ENCODE measurements at places on chromosomes 1 and 21. TPM values are rescaled to one million over a fixed set of nuclear protein-coding genes. Genes with fewer than 3 reads are reported as not detected.

PPIAL4G gene
- not detected for total RNA-seq

LENEP gene
- 0.42 TPM for total RNA-seq

DNA sequence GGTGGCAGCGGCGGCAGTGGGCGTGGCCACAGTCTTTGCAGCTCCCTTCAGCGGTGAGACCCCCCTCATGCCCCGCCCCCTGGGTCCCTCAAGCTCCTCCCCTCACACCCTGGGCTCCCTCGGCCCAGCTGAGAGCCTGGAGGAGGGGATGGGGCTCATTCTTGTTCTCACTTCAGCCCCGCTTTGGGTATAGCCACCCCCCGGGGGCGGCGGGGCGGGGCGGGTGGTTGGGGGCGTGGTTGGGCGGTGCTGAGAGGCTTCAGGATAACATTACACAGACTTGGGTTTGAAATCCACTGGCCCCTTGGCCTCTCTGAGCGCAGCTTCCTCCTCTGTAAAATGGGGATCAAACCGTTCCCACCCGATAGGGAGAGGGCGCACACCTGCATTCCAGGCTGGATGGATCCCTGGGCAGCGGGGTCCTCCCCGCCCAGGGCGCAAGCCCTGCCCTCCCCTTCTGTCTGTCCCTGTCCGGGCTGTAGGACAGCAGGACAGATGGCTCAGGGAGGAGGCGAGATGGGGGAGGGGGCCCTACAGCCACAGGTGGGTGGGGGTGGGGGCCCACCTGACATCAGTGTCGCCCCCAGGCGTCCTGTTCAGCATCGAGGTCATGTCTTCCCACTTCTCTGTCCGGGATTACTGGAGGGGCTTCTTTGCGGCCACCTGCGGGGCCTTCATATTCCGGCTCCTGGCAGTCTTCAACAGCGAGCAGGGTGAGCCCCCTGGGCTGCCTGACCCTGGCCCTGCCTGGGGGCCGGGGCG, 5.1 kb downstream of the CLCNKA start:
- DNase-seq: no peak

DNA sequence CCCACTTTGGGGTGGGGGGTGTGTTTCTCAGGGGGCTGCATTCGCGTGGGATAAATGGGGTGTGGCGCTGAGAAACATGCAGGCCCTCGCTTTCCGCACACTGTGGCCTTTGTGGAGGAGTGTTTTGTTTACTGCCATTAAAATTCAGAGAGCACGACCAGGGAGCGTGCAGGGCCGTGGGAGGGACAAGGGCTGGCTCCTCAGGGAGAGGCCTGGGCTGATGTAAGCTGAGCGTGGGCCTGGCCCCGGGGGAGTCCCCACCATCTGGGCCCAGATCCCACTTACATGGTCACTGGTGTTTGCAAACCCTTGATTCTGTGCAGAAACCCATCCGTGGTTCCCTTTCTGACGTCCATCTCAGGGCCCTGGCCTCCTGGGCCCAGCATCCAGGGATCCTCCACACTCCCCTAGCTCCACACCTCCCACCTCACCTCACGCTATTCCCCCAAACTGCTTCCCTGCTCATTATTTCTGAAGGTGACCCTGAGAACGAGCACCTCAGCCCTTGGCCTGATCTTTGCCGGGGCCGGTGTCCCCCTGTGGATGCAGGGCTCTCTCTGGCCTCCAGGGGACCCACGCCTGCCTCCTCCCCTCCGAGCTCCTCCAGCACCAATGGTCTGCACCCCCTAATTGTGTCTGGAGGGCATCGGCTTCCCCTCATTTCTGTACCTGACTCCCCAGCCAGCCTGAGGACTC, 92.5 kb upstream of the SIM2 start:
- DNase-seq: no peak

GRCh38 chr1:43879414-43879813, 54.2 kb upstream of the ARTN start:
- no peak for DNase-seq

DNA sequence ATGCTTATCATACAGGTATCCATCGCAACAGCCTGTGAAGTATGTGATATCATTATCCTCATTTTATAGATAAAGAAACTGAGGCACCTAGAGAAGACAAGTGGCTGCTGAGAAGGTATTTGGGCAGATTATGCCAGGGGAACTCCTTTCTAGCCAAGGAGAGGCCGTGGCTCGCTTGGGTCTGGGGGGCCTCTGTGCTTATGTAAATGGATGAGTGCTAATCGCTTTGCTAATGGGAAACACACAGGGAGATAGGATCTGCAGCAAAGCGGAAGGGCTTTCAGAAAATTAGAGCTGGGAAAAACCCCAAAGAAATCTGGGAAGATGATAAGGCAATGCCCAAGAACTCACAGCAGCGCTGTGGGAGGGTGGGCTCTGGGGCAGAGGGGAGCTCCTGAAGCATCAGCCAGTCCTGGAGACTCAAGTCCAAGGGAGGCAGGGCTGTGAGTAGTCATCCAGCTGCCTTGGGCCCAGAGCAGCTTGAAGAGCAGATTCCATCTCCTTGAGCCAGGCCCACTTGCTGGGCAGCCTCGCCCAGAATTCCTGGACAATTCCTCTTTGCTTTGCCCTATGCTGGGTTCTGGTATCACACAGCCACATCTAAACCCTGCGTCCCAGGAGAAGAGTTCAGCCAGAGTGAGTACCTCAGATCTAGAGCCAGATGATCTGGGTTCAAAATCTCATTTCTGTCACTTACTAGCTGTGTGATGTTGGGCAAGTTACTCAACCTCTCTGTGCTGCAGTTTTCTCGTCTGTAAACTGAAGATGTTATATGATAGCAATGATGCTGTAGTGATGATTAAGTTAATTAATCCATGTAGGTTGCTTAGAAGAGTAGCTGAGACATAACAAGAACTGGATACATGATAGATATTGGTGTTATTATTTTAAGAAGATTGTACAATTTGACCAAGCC, 36.7 kb downstream of the FOXD2 start:
- no peak for DNase-seq

SPRR2G gene
- total RNA-seq: not detected

AIM2 gene
- total RNA-seq: not detected

- DNase-seq: no peak
Observed at GRCh38 chr1:228064296-228064695, 18.2 kb upstream of the ARF1 start.

- no peak for DNase-seq
Observed at GRCh38 chr1:50979937-50980336, 9.9 kb downstream of the CDKN2C start.

DNA sequence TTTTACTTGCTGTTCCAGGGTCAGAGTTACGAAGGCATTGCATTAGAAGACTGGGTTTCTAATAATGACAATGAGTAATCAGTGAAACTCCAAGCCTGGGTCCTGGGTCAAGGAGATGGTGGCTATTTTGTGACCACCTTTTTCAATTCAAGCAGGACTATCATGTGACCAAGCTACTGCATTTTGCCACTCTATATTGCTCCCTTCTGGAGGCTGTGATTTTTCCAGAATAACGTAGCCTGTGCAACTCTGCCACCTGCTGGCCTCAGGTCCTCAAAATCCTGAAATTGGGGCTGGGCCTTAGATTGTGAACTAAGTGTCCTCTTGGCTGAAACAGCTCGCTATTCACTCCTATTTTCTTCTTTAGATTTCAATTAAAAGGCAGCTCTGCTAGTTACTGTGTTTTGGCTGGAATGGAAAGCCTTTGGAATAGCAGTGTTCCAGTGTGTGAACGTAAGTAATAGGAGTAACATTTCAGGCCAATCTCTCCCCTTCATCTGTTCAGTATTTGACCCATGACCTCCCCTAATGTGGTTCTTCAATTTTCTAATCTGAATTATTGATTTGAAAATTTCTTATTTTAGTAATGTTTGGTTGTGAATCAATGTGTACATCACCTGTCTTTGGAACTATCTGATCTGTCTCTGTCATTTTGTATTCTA, 52.9 kb upstream of the CD46 start:
- peak; percentile 70 for DNase-seq

DNA sequence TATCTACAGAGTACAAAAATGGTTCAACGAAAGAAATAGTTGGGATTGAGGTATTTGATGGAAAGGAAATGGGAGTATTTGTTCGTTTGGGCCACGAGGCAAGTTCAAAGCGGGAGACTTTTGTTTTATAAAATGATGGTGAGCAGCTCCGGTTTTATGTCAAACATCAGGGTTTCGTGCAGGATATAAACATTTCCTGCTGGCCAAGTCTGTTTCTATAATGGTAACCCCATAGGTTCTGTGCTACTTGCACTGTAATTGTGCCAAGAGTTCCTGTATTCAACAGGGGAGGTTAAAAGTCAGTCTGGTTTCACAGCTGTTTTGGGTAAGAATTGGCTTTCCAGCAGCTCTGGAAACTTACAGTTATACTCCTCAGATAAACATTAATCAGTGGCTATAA, 290.3 kb upstream of the NRIP1 start:
- no peak for DNase-seq

CLCN6 gene
- total RNA-seq: 13.7 TPM

PATJ gene
- total RNA-seq: 48.8 TPM

GRCh38 chr21:45613396-45613795, 30.1 kb upstream of the PCBP3 start:
- DNase-seq: no peak

DNA sequence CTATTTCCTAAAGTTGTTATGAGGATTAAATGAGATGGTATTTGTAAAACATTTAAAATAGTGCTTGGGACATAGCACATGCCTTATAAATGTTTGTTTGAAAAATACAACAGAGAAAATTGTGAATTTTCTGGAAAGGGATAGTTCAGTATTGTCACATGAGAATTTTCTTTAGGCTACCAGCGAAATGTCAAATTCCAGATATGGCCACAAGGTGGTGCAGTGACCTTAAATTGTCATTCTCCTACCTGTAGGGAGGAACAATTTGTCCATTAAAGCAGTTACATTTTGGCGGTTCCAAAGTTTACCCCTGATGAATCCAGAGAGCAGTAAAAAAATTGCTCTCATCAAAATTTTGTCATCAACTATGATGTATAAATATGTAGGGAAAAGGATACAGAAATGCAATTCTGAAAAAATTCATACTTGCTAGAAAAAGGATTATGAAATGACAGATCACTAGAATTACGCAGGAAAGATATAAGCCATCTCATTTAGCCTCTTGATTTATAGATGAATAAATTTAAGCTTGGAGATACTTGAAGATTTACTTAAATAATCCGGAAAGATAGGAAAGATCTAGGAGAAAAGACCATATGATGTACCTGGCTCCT, 50.2 kb upstream of the TSHB start:
- peak; percentile 46 for DNase-seq

DNA sequence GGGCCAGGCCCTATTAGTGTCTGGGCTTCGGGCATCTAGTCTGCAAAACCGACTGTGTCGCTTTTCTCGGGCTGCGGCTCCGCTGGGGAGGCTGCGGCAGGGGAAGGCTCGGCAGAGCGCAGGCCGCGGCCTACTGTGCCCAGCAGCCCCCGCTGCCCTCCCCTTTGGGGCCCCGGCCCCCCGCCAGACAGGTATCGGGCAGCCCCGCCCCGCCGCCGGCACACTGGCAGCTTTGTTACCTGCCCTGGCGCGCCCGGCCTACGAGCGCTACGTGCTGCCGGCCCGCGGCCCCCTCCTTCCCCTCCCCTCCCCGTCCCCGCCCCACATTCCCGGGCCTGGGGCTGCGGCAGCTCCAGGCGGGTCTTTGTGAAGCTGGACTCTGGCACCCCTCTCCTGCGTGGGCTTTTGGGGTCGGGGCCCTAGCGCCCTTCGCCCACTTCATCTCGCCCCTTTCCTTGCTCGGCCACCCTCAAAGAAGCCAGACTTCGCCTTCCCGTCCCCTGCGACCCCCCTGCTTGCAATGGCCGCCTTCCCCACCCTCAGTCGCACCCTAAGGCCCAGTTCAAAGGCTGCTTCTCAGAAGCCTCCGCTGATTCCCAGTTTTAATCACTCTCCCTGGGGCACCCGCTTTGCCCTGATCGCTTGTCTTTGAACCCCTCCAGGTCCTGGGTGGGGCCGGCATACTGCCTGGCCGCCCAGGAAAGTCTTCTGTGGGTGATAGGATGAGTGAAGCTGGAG, 48.9 kb upstream of the SLC2A1 start:
- DNase-seq: no peak

C1QB gene
- 0.32 TPM for total RNA-seq

DNA sequence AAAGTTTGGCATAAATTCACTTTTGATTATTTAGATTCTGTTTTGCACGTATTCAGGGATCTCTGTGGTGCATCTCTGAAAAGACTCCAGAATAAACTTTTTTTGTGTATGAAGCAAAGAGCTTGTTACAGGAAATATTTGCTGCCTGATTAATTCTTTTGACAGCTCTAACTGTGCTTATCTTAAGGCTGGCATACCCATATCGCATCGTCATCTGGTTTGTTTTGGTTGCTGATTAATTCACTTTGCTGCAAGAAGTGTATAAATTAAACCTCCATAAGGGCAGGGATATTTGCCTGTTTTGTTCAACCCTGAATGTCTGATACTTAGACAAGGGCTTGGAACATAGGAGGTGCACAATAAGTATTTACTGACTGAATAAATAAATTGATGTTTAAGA, 17.5 kb upstream of the DUSP10 start:
- DNase-seq: no peak

DNA sequence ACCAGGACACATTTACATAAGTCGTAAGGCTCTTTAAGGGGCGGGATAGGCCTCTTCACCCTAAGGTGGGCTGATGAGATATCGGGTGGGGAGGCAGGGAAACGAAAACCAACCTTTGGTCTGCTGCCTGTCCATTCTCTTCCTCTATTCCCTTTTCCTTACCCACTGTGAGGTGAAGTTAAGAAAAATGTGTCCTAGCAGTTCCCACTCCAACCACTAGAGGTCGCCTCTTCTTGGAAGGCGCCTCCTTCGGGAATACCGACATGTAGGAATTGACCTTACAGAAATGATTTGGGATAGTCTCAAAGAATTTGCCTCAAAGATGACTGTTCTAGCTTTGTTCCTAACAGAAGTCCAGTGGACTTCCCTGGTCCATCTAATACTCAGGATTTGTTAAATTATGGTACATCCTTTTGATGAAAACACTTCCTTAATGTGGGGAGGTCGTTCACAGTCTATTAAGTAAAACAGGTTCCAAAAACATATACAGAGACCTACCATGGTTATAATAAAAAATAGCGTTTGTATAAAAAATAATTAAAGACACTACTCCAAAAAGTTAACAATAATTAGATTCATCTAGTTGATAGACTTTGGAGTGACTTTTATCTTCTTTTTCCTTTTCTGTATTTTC, 14.1 kb downstream of the AZIN2 start:
- peak; percentile 60 for DNase-seq

OR2L2 gene
- not detected for total RNA-seq

All from HCT116 (cell line).